ENCODE measurements at places on chromosomes 4 and X. TPM values are rescaled to one million over a fixed set of nuclear protein-coding genes. Genes with fewer than 3 reads are reported as not detected.

DNA sequence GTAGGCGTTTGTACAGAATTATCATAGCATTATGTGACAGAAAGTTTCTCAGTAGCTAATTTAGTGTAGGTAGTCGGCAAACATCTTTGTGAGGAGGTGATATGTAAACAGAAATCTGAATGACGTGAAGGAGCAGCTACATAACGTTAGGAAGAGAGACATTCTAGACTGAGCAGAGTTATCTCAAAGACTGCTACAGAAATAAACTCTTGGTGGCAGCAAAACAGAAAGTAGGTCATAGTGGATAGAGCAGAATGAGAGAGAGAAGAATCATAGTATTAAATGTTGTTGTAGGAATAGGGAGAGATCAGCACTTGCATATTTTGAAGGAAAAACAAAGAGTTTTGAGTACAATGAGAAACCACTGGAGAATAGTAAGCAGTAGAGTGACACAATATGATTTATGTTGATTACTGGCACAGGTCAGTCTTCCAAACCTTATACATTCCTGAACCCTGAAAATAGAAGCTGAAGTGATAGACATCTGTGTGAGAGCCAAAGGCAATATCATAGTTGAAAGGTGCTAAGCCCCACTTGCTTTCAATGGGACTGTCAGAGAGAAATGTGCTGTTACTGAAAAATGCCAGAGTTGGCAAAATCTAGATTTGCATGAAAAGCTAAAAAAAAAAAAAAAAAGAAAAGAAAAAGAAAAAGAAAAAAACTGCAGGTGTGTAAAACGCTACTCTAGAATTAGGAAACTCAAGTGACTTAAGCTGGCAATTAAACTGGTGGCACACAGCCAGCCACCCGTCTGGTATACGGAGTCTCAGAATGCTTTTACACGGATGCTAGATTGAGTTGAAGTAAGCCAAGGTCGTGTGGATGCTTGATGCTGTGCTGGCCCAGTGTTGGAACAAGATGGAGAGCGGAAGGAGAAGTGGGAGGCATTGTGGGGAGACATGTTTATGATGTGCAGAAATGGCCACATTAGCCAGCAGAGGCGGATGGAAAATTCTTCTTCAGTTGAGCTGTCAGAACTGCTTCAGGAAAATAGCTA, 750.2 kb upstream of the HS3ST1 start:
- H3K4me3 ChIP-seq = no peak overlapping the region
- no peaks in the 10 kb centered on the region for H3K36me3 ChIP-seq
- H3K4me1 ChIP-seq = no peaks in the 10 kb centered on the region
- DNase-seq = no peak

- H3K4me3 ChIP-seq = no peak overlapping the region
- peaks cover 15% of the 10 kb centered on the region for H3K27me3 ChIP-seq
- no peaks in the 10 kb centered on the region for H3K36me3 ChIP-seq
- no peak for DNase-seq
- no peak overlapping the region for H3K27ac ChIP-seq
Observed at GRCh38 chr4:73839715-73840114, 3.2 kb downstream of the CXCL6 start.

- peaks cover 2% of the 10 kb centered on the region for H3K4me1 ChIP-seq
- peaks cover 13% of the 10 kb centered on the region for H3K27me3 ChIP-seq
- peaks cover 6% of the 10 kb centered on the region for H3K36me3 ChIP-seq
- DNase-seq = no peak
Observed at GRCh38 chr4:17511051-17511450, 839 bp downstream of the QDPR start.

DNA sequence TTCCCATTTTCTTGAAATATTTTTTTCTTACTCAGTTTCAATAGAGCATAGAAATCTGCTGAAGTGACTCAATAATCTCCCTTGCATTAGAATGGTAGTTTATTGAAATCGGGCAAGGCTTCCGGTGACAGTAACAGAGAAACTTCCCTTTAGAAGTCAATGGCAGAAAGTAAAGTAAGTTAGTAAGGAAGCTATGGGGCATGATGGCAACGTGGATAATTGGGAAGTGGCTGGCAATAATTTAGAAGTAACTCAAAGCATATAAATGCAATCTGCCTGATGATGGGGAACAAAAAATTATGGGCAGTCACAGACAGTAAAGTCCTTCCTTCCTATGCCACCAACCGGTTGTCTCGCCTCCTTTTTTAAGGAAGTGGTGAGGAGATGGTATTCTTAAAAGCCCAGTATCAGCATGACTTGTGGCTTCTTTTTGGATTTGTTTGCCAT, 7.6 kb downstream of the CYBB start:
- H3K27ac ChIP-seq = no peak overlapping the region
- H3K4me1 ChIP-seq = no peaks in the 10 kb centered on the region
- H3K27me3 ChIP-seq = peaks cover 1% of the 10 kb centered on the region
- no peaks in the 10 kb centered on the region for H3K36me3 ChIP-seq
- no peak for DNase-seq
- H3K4me3 ChIP-seq = no peak overlapping the region

- H3K27ac ChIP-seq = no peak overlapping the region
- H3K4me3 ChIP-seq = no peak overlapping the region
- no peaks in the 10 kb centered on the region for H3K36me3 ChIP-seq
- H3K27me3 ChIP-seq = peaks cover 2% of the 10 kb centered on the region
Observed at GRCh38 chr4:112128452-112128851, 16.8 kb upstream of the FAM241A start.

DNA sequence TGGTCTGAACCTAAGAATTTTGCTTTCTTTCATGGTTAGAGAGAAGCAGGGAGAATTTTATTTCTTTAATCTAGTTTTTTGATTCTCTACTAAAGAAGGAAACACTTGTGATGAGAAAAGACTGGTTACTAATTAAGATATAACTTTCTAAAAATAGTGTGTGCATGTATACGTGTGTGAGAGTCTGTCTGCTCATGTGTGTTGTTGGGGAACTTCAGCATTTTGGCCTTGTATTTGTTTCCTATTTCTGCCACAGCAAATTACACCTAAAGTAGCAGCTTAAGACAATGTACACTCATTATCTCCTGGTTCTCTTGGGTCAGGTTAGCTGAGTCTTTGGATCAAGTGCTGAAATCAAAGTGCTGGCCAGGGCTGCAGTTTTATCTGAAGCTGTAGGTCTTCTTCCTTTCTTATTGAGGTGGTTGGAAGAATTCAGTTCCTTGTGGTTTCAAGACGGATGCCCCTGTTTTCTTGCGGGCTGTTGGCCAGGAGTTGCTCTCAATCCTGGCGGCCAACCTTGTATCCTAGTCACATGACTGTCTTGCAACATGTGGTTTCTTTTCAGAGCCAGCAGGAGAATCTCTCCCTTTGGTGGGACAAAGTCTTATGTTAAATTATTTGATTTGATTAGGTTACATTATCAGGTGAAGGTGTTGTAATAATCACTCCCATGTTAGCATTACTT, 188.4 kb upstream of the CLNK start:
- H3K36me3 ChIP-seq = no peaks in the 10 kb centered on the region
- H3K4me1 ChIP-seq = no peaks in the 10 kb centered on the region
- H3K4me3 ChIP-seq = no peak overlapping the region
- no peaks in the 10 kb centered on the region for H3K27me3 ChIP-seq

DNA sequence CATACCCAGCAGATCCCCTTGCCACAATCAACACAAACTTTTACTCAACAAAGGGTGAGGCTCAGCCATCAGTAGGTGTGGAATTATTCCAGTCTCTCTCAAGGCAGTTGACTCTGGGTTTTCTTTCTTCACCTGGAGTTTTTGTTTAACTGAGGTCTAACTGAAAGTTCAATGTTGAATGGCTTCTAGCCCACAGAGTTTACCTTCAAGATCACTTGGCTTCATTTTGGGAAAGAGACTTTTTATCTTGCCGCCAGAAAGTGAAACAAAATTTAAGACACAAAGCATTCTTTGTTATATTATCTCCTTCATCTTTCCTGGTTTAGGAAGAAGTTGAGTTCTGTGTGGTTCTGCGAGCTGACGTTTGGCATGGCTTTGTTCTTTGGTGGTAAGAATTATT, 83.8 kb upstream of the RASGEF1B start:
- no peak for DNase-seq
- no peak overlapping the region for H3K4me3 ChIP-seq
- H3K36me3 ChIP-seq = no peaks in the 10 kb centered on the region
- no peak overlapping the region for H3K27ac ChIP-seq
- H3K4me1 ChIP-seq = no peaks in the 10 kb centered on the region

- DNase-seq = peak; percentile 7
- no peaks in the 10 kb centered on the region for H3K27me3 ChIP-seq
- no peak overlapping the region for H3K27ac ChIP-seq
- H3K36me3 ChIP-seq = no peaks in the 10 kb centered on the region
- no peaks in the 10 kb centered on the region for H3K4me1 ChIP-seq
Observed at GRCh38 chr4:39658756-39659155, 20.1 kb upstream of the SMIM14 start.

DNA sequence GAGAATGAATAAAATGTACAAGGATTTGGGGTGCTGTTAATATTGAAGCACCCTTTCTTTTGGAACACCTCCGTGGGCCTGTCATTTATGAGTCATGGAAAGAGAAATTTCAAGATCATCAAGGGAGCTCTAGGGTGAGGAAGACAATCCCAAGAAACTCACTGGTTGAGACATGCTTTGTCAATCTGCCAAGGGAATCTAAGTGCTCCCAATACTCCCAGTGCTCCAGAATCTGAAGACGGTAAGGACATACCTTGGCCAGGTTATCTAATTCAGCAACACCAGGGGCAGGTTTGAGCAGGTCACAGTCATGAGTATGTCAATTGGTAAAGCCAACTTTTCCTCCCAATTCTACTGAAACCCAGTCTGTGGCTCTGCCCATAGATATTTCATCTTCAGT, 556.4 kb upstream of the CPEB2 start:
- H3K4me1 ChIP-seq = no peaks in the 10 kb centered on the region
- DNase-seq = no peak
- no peak overlapping the region for H3K4me3 ChIP-seq
- H3K27me3 ChIP-seq = no peaks in the 10 kb centered on the region
- no peak overlapping the region for H3K27ac ChIP-seq

GRCh38 chr4:39687014-39687413, 10.9 kb upstream of the UBE2K start:
- no peak for DNase-seq
- H3K4me1 ChIP-seq = no peaks in the 10 kb centered on the region
- H3K36me3 ChIP-seq = no peaks in the 10 kb centered on the region
- no peak overlapping the region for H3K27ac ChIP-seq

DNA sequence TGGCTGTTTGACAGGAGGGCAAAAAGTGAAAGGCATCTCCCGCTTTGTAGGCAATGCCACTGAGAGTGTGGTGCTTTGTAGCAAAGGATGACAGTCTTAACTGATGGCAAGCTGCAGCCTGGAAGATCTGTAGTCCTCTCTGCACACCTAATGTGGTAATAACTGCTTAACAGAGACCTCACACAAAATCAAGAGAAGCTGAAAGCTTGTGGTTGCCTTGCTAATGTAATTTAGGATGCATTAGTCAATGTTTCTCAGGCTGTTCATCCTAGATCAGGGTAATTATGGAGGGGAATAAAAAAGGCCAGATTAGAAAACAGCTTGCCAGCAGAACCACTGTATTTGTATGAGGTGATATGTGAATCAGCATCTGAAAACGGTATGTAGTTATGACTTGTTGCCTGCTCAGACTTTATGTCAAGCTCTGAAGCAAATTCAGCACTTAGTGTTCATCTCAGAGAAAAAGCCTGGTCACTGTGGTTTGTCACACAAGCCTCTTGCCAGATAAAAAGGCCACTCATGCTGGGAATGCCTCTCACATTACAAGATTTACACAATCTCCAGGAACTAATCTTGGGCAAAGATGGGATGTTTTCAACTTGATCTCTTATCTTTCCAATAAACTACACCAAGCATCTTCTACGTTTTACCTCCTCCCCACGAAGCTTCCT, 130.8 kb downstream of the ENOX2 start:
- peaks cover 7% of the 10 kb centered on the region for H3K4me1 ChIP-seq
- no peaks in the 10 kb centered on the region for H3K36me3 ChIP-seq
- no peak overlapping the region for H3K27ac ChIP-seq
- peak; percentile 73 for DNase-seq
- no peaks in the 10 kb centered on the region for H3K27me3 ChIP-seq

DNA sequence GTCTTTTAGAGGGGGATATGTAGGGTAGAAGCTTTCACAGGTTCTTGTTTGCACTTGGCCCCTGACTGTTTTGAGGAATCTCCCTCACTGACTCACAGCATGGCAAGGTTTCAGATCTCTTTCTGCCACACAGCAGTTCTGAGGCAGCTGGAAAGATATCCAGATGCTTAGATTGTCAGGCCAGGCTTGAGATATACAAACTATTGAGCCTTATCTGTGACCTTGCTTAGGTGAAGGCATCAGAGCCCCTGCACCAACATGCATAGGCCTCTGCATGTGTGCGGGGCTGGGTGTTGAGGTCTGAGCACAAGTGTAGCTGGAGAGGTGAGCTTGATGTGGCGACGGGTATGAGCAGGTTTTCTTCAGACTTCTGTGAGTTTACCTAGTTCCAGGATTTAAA, 80.9 kb upstream of the MSANTD1 start:
- H3K27me3 ChIP-seq = no peaks in the 10 kb centered on the region
- peaks cover 9% of the 10 kb centered on the region for H3K36me3 ChIP-seq
- H3K4me3 ChIP-seq = no peak overlapping the region

DNA sequence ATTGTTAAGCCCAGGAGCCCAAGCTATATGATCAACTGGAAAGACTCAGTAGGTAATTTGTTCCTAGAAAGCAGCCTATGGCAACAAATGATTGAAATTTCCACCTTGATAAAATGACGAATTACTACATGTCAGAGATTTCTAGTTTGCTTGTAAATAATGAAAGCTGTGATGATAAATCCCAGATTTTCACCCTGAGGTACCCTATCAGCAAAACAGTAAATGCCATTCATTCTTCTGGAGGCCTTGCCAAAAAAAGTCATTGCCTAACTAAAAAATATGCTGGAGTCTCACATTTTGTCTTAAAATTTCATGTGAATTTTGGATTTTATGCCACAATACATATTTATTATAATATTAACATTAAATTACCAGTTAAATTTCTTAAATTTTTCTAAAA, 71.3 kb downstream of the PPEF2 start:
- no peak for DNase-seq
- no peaks in the 10 kb centered on the region for H3K36me3 ChIP-seq
- H3K4me3 ChIP-seq = no peak overlapping the region
- H3K4me1 ChIP-seq = no peaks in the 10 kb centered on the region
- no peak overlapping the region for H3K27ac ChIP-seq

- H3K4me1 ChIP-seq = peaks cover 3% of the 10 kb centered on the region
- H3K27me3 ChIP-seq = no peaks in the 10 kb centered on the region
- peaks cover 91% of the 10 kb centered on the region for H3K36me3 ChIP-seq
- no peak for DNase-seq
Observed at GRCh38 chr4:7773401-7774180, 166.1 kb downstream of the AFAP1 start.

Gene CTAG1B
- not detected for total RNA-seq

Gene HOPX
- total RNA-seq = 1.3 TPM

Gene SERPINA7
- not detected for total RNA-seq

Gene SPANXN4
- not detected for total RNA-seq

Gene MAGEE1
- total RNA-seq = 0.56 TPM

Gene CD99L2
- total RNA-seq = 17.4 TPM

Gene ADH1B
- 0.36 TPM for total RNA-seq

Gene NOCT
- total RNA-seq = 30.8 TPM

Gene SLC2A9
- total RNA-seq = 0.56 TPM

Gene MAGEA8
- not detected for total RNA-seq

Gene SPANXA2
- total RNA-seq = not detected

Gene ZCCHC4
- total RNA-seq = 11.7 TPM

Gene JCHAIN
- 0.83 TPM for total RNA-seq
